ENCODE measurements at places on chromosomes 12 and 14. TPM values are rescaled to one million over a fixed set of nuclear protein-coding genes. Genes with fewer than 3 reads are reported as not detected.

VWF gene
- not detected for total RNA-seq

PMEL gene
- total RNA-seq, result 0.90 TPM

PLD4 gene
- 51.0 TPM for total RNA-seq

TMX1 gene
- total RNA-seq, result 28.6 TPM

AHNAK2 gene
- not detected for total RNA-seq

VPS33A gene
- 34.6 TPM for total RNA-seq

SYCP3 gene
- total RNA-seq, result 0.80 TPM

All from B cell (primary cell).